SK-N-DZ (cell line): ENCODE measurements at places on chromosomes 3 and 15.
A peak's percentile ranks its signal among the peaks of the same experiment; 100 is the strongest.

DNA sequence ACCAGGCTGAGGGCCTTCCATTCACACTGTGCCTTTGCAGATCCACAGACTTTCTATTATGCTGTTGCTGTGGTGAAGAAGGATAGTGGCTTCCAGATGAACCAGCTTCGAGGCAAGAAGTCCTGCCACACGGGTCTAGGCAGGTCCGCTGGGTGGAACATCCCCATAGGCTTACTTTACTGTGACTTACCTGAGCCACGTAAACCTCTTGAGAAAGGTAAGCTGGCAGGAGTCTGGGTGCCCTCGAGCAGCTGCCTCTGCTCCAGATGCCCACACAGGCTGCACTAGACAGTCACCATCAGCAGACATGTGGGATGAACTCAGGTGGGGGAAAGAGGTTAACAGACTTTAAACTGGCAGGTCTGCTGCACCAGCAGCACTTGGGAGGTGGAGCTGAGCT, 8.3 kb downstream of the TF start:
- DNase-seq = no peak

- DNase-seq = no peak
Observed at GRCh38 chr3:32948625-32949445, 2.6 kb upstream of the CCR4 start.

GRCh38 chr15:36894075-36894474, 206.3 kb downstream of the MEIS2 start:
- DNase-seq = no peak

DNA sequence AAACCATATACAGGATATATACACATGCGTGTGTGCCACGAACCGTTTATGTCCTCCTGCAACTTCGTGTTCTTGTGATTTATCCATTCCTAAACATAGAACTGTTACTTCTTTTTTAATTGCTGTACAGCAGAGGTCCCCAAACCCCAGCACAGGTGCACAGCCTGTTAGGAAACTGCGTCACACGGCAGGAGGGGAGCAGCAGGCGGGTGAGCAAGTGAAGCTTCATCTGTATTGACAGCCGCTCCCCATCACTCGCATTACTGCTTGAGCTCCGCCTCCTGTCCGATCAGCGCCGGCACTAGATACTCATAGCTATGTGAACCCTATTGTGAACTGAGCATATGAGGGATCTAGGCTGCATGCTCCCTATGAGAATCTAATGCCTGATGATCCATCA, 34.9 kb upstream of the NRROS start:
- DNase-seq = no peak

DNA sequence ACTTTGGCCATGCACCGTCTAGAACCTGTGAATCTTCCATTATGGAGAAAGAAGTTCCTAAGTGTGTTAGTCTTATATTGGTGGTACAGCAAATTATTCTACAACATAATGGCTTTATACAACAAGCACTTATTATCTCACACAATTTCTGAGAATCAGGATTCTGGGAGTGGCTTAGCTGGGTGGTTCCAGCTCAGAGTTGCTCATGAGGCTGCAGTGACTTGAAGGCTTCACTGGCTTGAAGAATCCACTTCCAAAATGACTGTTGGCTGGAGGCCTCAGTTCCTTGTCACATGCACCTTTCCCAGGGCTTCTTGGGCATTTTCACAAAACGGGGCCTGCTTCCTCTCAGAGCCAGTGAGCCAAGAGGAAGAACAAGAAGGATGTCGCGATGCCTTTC, 82.3 kb upstream of the RNF7 start:
- no peak for DNase-seq

DNA sequence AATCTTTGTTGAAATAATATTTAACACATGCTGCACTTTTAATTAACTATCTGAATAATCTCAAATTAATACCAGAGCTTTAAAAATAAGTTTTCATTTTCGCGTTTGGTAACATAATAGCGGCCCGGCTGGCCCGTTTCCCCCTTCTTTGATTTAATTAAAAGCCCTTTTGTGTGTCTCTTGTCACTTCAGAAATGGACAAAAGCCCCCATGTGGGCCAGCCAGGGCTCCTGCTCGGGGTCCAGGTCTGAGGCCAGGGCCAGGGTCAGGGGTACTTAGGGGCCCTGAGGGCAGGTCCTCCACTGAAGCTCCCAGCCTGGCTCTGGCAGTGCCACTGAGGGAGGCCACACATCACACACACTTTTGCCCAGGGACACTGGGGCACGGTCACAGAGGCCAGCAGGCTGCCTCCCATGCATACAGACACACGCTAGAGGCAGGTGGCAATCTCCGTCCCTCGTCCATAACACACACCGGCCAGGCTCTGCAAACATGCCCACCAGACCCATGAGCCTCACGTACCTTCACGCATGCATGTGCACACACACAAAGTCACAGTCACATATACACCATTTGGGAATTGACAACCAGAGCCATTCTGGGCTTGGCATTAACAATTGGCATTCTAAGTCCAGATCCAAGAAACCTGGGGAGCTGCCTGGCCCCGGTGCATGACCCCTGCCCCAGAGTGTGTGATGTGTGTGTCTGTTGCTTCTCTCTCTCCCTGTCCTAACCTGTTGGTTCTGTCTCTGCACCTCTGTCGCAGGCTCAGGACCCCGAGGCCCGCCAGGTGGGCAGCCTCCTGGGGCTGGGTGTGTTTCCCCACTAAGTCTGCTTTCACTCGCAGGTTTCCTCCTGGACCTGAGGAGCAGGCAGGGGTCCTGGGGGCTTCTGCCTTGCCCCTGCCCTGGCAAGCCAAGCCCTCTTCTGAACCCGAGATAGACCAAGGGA, 38.5 kb downstream of the DNAJB8 start:
- DNase-seq = no peak

GRCh38 chr3:134652886-134653630, 2.2 kb upstream of the KY start:
- DNase-seq = no peak

DNA sequence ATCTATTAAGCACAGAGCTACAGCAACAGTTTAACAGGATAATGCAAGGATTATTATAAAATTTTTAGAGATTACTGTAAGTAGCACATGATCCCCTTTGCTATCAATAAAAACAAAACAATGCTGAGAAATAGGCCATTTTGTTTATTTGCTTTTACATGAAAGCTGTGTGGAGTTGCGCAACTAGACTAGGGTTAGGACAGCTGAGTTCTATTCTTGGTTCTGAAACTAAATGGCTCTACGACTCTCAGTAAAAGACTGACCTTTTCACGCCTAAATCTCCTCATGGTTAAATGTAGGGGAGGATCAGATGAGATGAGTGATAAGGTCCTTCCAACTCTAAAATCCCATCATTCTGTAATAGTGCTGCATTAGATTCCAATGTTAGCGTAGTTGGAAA, 25.0 kb downstream of the KCNMB2 start:
- no peak for DNase-seq

DNA sequence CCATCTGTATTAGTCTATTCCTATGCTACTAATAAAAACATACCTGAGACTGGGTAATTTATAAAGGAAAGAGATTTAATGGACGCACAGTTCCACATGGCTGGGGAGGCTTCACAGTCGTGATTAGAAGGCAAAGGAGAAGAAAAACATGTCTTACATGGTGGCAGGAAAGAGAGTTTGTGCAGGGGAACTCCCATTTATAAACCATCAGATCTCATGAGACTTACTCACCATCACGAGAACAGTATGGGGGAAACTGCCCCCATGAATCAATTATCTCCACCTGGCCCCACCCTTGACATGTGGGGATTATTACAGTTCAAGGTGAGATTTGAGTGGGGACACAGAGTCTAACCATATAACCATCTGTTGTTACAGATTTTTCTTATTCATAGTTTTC, 42.1 kb upstream of the MB21D2 start:
- no peak for DNase-seq

DNA sequence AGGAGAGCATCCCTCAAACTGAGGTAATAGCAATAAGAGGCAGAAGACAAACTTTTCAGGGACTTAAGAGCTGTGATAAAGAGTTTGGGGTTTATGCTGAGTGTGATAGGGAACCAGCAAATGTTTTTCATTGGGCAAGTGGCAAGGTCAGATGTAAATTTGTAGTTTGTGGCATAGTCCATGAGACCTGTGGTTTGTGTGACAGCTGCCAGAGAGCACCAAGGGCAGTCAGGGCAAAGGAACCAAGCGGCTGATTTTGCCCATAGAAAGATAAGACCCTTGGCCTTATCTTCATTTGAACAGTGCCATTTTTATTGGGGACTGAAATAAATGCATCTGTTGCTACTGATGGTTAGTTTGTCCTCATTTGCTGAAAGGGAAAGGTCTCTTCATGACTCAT, 220.3 kb downstream of the LRRN1 start:
- no peak for DNase-seq

- DNase-seq = no peak
Observed at GRCh38 chr15:38176691-38177090, 75.9 kb upstream of the SPRED1 start.

- no peak for DNase-seq
Observed at GRCh38 chr3:9087831-9088413, 124.7 kb upstream of the RAD18 start.

DNA sequence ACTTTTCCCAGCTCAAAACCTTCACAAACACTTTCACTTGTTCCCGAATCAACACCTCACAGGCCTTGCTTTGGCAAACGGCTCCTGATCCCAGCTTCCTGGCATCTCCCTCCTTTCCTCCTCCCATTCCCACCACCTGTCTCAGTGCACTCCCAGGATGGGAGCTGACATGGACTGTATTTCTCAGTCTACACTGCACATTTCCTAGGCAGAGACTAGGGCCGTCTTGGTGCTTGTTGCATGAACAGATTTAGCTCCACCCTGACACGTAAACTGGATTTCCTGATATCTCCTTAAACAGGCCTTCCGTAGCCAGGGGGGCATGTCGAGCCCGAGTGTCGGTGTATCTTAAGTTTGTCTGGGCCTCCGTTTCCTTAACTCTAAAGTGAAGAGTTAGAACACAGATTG, 790 bp upstream of the WHAMM start:
- DNase-seq = peak; percentile 22
